ENCODE measurements at places on chromosomes 12 and 14.
A peak's percentile ranks its signal among the peaks of the same experiment; 100 is the strongest.

- no peak for DNase-seq
Measured at GRCh38 chr14:50354527-50354926, 42.2 kb downstream of the CDKL1 start.

GRCh38 chr12:42504049-42504448 is 85.5 kb downstream of the PRICKLE1 start:
- no peak for DNase-seq

- no peak for DNase-seq
Measured at GRCh38 chr12:120902846-120903411, 1.2 kb downstream of the SPPL3 start.

DNA sequence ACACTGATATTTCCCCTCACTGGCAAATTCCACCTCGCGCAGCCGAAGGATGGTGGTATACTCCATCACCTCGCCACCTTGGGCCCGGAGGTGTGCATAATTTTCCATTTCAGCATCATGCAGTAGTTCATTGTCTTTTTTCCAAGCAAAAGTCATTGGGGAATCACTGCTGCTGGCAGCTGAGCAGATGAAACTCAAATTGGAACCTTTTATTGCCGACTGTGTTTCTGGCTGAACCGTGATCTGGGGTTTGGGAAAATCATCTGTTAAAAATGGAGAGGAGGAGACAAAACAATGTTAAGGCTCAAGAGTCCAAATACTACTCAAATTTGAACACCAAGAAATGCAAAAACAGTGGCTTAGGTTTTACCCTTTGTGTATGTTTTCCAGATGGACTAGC is 39.7 kb downstream of the LRIG3 start:
- no peak for DNase-seq

DNA sequence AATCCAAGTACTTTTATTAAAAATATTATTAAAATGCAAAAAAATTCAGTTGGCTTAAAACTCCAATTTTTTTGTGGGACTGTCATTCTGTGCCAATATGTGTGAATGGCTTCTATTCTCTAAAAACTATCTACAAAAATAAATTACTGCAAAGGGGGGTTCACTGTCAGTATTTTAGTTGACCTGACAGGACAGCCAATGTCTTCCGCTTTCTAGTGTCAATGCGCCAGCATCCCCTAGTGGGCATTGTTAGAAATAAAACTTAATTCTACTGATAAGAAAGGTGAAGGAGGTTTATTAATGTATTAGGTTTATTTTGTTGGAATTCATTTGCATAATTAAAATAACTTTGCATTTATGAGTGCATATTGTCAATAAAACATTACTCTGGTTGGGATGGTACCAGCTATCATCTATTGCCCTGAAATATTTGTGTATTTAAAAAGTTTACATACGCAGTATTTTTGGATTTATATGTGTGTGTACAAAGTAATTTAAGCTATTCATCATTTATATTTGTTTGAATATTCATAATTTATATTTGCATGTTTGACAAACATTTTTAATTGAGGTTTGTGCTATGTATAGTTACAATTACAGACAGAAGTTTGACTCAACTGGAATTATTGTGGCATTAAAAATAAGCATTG is 527.2 kb downstream of the FLRT2 start:
- DNase-seq: no peak

GRCh38 chr14:54589076-54589475 is 22.1 kb downstream of the SAMD4A start:
- no peak for DNase-seq

DNA sequence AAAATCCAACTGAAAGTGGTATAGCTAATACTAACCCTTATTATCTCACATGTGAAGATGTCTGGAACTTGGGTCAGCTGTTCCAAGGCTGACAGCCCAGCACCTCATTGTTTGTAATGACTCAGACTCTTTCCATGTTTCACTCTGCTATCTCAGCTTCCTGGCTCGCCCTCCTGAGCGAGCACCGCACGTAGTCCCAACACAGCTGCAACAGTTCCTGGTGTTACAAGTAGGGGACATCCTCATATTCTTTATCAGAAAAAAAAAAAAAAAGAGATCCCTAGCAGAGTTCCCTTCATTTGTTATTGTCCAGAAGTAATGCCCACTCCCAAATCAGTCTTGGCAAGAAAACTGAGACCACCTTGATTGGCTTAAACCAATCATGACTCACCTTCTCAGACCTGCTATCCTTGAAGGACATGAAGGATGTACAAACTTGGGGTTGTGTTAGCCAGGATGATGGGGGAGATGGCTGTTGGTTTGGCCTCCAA is 92.5 kb downstream of the ADCK1 start:
- no peak for DNase-seq

DNA sequence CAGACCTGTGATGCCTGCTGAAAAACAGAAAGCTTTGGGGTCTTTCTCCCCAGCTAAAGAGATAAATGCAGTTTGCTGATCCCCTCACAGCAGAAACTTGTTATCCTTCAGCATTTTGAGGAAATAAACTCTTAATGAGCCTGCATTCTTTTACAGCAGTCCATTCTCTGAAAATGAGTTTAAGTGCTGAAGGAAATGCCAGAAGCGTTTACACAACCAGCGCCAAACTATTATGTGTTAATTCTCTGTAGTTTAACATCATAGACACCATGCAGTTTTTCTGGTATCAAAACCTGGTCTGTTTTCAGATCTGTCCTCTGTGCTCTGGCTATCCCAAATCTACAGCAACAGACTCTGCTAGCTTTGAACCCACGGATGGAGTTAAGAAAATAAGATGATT is 291.3 kb downstream of the NPAS3 start:
- DNase-seq: no peak

DNA sequence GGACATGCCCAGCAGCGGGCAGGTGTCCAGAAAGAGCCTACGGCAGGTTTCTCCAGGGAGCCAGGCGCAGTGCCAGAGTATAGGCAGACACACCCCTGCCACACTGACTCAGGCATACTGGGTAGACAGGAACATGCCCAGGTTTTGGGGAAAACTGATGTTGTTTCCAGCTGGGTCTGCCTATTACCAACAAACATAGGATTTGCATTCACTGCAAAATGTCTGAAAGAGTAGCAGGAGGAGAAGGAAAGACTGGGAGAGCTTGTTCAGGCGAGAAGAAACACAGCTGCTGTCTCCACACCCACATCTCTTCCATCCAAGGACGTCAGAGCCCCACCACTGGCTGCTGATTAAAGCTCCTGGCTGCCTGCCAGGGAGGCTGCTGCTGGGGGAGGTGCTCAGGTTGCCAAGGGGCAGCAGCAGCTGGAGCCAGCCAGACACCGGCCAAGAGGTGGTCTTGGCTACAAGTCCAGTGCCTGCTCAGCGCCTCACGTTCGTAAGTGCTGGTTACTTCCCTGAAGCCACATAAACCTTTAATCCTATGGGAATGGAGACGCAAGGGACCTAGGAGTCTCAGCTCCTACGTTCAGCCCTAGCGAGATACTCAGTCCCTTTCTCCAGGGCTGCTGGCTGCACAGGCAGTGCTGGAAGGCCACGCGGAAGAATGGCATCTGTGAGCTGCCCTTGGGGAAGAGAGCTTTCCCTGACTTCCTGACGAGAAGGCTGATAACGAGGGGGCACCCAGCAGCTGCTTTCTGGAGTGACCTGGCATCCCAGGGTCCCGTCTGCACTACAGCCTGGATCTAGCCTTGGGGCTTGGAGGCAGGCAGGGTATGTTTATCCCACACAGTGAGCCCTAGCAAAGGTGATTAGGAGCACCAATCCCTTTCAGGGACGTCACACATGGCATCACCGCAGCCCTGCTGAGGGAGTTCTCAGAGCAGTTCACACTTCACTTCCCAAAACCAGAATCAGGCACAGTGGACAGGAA is 58.1 kb downstream of the PLEKHG3 start:
- DNase-seq: peak; percentile 51

DNA sequence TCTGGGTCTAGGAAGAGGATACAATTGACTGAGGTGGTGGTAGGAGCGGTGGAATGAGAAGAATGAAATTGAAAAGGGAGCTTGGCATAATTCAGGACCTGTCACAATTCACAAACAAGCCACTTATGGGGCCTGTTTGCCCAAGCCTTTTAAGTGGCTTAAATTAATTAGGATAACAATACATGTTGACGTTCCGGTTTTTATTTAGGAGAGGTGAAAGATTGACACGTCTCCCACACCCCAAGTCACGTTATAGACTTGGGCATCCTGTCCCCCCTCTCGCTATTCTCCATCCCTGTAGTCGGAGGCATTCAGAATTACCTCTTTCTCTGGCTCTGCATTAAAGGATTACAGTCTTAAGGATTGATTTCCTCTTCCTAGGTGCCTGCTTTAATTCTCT is 954 bp upstream of the CALCOCO1 start:
- DNase-seq: no peak

DNA sequence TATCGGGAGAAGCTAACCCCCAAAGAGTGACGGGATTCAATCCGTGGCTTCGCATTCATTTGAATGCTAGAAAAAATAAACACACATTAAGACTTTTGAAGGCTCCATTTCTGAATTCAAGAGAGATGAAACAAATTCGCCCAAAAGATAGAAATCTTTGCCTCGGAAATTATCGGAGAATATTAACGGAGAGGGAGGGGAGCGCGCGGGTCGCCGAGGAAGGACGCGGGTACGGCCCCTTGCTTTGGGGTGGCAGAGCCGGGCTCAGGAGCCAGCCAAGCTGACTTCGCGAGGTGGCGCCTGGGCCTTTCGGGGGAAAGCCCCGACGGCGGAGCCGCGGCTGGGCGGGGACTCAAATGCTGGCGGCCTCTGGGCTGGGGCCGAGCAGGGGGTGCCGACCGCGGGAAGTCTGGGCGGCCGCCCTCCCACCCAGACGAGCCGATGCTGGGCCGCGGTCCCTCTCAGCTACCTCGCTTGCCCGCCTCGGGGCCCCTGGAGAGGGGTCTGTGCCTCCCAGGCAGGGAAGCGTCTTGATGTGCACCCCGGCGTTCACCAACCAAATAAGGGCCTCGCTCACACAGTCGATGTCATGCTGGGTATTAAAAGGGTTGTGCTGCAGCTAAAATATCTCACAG is 14.7 kb downstream of the NKX2-1 start:
- no peak for DNase-seq

- DNase-seq: no peak
Measured at GRCh38 chr12:55797068-55797467, 20.5 kb downstream of the SARNP start.

DNA sequence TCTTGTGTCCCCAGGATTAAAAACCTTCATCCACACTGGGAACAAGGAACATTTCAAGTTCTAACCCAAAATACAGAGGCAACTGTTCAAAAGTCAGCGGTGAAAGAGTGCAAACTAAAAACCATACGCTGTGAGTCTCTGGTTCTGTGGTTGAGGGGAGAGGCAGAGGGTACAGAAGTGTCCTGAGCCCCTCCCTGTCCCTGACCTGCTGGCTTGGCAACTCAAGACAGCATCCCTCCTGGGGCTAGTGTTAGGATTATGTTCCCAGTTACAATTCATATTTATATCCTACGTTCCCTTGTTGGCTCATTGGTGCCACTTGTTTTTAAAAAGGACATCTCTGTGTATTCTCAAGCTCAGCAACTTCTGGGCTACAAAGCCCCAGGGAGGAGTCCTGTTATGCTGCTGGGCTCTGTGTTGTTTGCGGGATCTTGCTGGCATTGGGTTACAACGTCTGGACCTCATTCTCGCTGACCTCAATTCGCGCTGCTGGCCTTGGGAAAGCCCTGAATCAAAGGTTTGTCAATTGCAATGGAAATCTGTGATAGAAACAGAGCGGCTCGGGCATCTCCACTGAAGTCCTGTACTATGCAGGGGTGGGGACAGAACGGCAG is 420.8 kb downstream of the FUT8 start:
- no peak for DNase-seq

DNA sequence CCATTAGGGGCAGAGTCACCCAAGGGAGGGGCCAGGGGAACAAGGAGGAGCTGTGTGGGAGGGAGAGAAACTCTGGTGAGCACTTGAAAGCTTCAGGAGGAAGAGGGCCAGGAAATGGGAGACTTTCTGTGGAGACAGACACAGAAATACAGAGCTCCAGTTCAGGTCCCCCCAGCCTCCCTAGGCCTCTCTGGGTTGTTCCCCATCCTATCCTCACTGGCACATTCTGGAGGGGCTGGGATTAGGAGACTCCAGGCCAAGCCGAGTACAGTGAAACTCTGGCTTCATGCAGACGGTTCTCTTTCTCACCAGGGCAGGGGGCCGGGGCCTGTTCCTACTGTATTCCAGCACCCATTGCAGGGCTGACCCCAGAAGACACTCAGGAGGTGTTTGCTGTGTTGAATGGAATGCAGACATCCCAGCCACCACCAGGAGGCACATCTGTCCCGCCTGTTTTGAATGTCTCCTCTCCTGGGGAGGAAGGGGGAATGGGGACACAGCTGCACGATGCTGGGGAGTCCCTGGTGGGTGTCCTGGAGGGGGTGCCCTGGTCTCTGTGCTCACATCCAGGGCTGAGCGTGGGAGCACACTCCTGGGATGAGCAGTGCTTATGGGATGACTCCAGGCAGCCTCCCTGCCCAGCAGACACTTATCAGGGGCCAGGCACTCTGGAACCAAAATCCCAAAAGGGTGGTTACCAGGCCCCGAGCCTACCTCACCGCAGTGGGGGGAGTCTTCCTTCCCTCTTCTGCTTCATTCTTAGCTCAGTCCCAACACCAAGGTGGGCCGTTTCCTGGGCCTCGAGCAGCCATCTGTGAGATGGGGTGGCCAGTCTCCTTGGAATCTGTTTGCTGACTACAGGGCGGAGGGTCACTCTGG is 5.5 kb upstream of the KRT84 start:
- DNase-seq: no peak

DNA sequence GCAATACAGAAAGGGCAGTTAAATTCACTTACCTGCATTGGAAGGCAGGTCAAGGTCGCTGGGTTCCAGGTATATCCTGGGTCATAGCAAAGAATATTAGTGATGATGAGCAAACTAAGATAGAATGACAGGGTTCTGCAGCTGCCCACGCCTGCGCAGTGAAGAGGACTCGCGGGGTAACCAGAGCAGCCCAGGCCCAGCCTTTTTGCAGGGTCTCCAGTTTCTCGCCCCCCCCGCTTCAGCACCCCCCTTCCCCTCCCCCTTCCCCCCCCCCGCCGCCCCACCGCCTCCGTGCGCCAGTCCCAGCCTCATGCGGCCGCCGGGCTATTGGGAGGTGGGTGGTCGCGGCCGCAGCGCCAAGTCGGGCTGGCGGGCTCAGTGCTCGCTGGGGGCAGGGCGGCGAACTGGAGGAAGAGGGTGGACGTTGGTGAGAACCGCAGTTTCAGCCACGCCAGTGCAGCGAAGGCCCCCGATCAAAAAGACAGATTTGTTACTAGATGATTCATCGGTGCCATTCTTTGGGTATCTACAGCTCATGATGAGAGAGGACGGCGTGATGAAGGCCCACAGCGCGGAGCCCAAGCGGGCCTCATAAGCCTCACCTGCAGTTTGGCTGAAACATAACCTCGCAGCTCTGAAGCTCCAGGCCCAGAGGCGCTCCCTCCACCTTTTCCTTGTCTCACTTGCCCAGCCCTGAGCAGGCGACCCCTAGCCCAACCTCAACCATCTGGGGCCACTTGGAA is 20.2 kb downstream of the SLC2A3 start:
- DNase-seq: peak; percentile 56

DNA sequence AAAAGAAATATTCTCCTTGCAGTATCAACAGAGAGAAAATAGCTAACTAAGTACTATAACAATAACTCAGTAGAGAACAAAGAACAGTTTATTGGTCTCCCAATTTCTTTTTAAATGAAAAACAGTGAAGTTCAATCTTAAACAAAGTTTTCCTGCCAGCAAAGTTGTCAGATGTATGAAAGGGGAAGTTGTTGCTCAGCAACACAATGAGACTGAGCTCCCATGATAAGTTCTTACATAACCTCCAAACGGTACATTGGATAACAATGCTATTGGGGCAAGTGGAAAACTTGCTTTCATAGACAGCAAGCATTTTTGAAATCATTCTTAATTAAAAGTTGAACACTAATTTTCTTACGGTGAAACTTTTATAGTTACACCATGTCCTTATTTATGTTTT is 94.9 kb downstream of the ALG10B start:
- no peak for DNase-seq
